ENCODE measurements at places on chromosomes 6 and 20. TPM values are rescaled to one million over a fixed set of nuclear protein-coding genes. Genes with fewer than 3 reads are reported as not detected.
A peak's percentile ranks its signal among the peaks of the same experiment; 100 is the strongest.

The FAM162B gene
- 5.9 TPM for total RNA-seq

The HCRTR2 gene
- total RNA-seq = not detected

The ACOT8 gene
- 57.4 TPM for total RNA-seq

The PRSS35 gene
- not detected for total RNA-seq

The CASS4 gene
- 0.59 TPM for total RNA-seq

The IP6K3 gene
- 2.5 TPM for total RNA-seq

The TCF15 gene
- 0.68 TPM for total RNA-seq

The BICRAL gene
- total RNA-seq = 21.0 TPM

- no peak for DNase-seq
These were observed 707.0 kb upstream of the NRSN1 start for GRCh38 chr6:23419046-23419445.

DNA sequence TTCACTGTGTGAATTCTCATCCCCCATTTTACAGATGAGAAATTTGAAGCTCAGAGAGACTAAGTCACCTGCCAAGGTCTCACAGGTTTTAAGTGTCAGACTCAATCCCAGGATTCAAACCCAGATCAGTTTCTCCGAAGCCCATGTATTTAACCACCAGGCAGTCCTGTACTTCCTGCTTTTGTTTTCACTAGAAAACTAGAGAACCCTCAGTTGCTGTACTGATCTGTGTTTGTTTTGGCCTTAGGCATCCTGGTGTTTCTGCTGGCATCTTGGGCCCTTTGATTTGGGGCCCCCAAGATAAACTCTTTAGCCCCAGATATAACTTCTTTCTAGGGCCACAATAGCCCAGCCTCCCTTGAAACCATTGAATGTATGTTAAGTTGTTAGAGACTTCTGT is 36.5 kb downstream of the PPP1R16B start:
- no peak for DNase-seq

DNA sequence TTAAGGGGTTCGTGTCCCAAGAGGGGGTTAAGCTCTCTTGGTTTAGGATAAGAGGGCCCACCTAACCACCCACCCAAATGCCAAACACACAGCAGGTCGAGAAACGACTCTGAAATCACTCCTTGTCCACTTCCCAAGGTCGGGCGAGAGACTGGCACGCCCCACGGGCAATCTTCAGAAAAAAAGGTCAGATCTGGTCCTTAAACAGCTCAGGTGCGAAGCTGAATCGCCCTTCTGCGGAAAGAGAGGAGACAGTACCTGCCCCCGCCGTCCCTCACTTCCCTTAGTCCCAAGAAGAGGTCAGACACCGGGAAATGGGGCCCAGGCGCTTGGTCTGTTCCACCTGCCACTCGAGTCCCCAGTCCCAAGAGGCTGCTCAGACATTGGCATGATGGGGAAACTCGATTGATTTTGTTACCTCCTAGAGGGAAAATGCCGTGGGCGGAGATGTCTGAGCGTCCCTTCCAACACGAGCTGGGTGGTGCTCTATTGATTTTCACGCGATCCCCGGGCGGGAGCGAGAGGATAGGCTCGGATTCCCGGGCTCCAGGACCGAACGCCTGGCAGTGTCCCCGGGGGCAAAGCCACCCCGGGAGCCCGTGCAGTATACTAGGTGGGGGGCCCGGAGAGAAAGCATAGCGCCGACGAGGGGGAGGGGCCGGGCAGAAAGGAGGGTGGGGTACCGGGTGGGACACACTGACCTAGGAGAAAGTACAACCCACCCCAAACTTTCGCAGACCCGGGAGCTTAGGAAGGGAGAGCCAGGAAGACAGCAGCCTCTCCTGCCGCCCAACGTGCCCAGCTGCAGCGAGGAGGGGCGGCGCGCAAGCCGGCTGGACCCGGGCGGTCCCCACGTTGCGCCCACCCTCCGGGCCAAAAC is 1.1 kb upstream of the SAMD5 start:
- no peak for DNase-seq

- peak; percentile 40 for DNase-seq
These were observed 11.7 kb downstream of the TFEB start for GRCh38 chr6:41723530-41724227.

DNA sequence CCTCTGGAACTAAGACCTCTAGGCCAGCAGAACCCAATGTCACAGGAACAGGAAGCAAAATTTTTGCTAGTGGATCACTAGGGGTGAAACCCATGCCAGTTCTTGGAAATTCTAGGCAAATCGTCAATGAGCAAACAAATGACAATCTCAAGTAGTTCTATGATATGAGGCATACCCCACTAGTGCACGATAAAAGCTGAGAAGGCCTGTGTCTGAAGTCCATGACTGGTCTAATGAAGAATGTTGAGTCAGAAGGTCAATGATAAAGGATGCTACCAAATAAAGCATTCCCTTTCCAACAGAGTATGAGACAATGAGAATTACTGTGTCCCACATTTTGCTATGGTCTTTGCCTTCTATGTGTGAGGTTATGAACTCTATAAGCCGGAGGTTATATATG is 149.4 kb upstream of the NOX3 start:
- DNase-seq = no peak

DNA sequence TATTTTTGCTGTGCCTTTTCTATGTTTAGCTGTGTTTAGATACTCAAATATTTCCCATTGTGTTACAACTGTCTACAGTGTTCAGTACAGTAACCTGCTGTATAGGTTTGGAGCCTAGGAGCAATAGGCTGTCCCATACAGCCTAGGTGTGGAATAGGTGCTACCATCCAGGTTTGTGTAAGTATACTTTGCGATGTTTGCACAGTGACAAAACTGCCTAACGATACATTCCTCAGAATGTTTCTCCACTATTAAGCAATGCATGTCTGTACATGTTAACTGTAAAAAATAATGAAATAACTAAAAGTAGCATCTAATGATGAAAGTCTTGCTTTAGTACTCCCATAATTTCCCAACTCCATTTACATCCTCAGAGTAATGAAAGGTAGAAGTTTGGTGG is 46.0 kb downstream of the SERAC1 start:
- DNase-seq = no peak

GRCh38 chr20:47664068-47664437 is 121.2 kb downstream of the SULF2 start:
- DNase-seq = no peak

GRCh38 chr20:5880326-5880725 is 70.0 kb downstream of the TRMT6 start:
- no peak for DNase-seq

DNA sequence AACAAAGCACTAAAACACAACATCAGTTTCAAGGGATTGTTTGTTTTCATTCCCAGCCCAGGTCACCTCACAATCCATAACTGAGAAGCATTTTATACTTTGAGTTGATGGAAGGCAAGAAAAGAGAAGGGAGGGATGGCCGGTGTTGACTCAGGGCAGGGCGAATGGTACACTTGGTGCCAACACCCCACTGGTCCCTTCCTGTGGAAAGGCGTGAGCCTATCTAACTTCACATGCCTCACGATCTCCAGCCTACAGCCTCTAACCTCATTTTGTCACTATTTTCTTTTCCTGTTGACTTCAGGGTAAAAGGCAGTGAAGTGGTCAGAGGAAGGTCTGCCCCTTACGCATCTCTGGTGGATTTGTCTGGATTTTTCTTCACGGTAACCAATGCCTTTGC is 53.5 kb upstream of the SASH1 start:
- DNase-seq = no peak

GRCh38 chr6:149951096-149951495 is 9.3 kb downstream of the ULBP2 start:
- no peak for DNase-seq
